Cardiac muscle cell (in vitro differentiated cells and primary cell): ENCODE measurements at places on chromosomes 13 and 19. TPM values are rescaled to one million over a fixed set of nuclear protein-coding genes. Genes with fewer than 3 reads are reported as not detected.

TMEM238 gene
- 1.7 and 4.0 TPM in 2 replicates for polyA plus RNA-seq

ZNF571 gene
- polyA plus RNA-seq: 4.8 and 6.1 TPM in 2 replicates

PRODH2 gene
- polyA plus RNA-seq: not detected in 2 replicates

RNF17 gene
- polyA plus RNA-seq: not detected in 2 replicates

CD22 gene
- polyA plus RNA-seq: 0.50 TPM in 1 of 2 replicates, not detected in the other

REEP6 gene
- 74.7 and 99.8 TPM in 2 replicates for polyA plus RNA-seq

POLR2E gene
- polyA plus RNA-seq: 409 and 487 TPM in 2 replicates

OR7D2 gene
- 1.6 TPM in 1 of 2 replicates, not detected in the other for polyA plus RNA-seq

ACER1 gene
- not detected in 2 replicates for polyA plus RNA-seq

PSG5 gene
- polyA plus RNA-seq: not detected in 2 replicates

ZNF865 gene
- 1.9 and 2.6 TPM in 2 replicates for polyA plus RNA-seq

DNA sequence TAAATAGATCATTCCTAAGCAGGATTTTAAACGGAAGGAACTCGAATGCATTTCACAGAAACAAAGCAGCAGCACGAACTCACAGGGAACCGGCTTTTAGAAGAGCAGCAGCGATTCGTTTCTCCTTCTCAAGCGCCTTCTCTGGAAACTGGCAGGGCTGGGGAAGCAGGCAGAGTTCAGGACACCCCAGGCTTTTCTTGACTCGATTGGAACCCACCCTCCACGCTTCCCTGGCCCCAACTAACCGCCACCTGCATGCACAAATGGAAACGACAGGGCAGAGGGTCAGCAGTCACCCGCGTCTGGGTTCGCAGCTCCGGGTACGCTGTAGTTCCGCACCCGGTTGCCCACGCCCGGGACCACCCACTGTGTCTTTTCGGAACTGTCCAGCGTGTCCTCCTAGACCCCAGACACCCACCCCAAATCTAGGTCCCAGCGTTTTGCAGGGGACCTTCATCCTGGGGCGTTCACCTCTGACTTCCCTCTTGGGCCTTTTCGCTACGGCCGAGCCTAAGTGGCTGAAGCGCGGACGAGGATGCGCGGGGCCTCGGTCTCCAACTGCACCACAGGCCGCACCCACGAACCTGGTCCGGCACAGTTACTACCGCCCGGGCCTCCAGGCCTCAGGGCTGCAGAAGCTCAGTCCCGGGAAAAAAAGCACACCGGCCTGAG lies 500 bp downstream of the ZFP30 start:
- DNase-seq: peak; percentile 62

GRCh38 chr19:48986211-48986610 lies 6.9 kb downstream of the GYS1 start:
- no peak for DNase-seq

GRCh38 chr13:68168448-68168847 lies 938.3 kb upstream of the PCDH9 start:
- DNase-seq: no peak

- no peak for DNase-seq
Observed at GRCh38 chr13:104473936-104474335, 1407.7 kb upstream of the SLC10A2 start.

GRCh38 chr13:74134221-74134776 lies at the start of gene KLF12:
TSS of gene KLF12 (minus strand) at chr13:74134404.
- peak; percentile 96 for DNase-seq

GRCh38 chr13:97600458-97601075 lies 166.6 kb downstream of the RAP2A start:
- DNase-seq: no peak

DNA sequence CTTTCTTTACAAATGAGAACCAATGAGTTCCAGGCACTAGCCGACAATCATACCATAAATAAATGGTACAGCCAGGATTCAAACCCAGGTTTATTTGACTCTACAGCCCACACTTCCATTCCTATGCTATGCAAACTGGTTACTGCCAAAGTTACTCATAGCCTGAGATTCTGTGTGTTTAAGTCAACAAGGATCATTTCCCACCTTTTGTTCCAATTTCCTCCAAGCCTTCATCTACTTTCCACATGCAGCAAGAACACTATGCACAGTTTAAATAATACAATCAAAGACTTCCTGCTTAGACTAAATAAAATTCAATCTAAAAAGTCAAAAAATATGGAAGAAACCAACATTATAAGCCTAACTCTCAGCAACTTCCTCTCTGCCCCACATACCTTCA lies 59.2 kb upstream of the KLF12 start:
- no peak for DNase-seq

GRCh38 chr13:48876289-48876688 lies 99.4 kb upstream of the FNDC3A start:
- no peak for DNase-seq

DNA sequence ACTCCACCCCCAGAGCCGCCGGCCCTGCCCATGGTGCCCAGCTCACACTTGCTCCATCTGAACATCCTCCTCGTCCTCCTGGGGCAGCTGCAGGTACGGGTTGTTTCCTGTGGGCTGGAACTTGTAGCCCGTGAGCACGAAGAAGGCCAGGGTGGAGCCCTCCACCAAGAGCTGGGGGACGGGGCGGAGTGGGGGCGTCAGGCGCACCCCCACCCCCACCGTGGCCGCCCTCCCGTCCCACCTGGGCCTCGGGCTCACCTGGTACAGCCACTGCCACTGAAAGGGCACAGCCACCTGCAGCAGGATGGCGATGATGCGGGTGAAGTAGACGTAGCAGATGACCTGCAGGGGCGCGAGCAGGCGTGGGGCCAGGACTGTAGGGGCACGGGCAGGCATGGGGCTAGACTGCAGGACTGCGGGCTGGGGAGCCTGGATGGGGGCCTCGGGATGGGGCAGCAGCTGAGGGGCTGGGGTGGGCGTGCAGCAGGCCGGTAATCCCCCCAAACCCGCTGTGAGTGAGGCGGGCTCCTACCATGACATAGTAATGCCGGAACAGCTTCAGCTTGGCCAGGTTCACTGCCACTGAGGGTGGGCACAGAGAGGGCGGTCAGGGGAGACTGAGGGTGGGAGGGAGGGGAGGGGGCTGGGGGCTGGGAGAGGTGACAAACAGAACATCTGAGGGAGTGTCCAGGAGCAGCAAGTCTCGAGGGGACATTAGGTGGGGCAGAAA lies 6.3 kb downstream of the GPR108 start:
- no peak for DNase-seq

DNA sequence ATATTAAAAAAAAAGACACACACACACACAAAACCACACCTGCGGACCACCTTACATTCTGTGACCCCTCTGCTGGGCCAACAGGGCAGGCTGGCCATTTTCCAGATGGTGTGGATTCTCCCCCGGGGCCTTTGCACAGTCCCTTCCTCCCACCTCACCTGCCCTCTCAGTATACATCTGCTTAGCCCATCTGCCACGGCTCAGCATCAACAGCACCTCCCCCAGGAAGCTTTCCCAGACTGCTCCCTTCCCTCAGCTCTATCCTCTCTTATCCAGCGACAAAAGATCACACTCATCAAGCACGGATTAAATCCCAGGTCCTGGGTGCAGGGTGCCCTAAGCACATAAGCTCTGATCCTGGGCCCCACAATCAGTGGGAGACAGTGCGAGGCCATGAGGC lies 4.5 kb downstream of the ZNF787 start:
- no peak for DNase-seq

DNA sequence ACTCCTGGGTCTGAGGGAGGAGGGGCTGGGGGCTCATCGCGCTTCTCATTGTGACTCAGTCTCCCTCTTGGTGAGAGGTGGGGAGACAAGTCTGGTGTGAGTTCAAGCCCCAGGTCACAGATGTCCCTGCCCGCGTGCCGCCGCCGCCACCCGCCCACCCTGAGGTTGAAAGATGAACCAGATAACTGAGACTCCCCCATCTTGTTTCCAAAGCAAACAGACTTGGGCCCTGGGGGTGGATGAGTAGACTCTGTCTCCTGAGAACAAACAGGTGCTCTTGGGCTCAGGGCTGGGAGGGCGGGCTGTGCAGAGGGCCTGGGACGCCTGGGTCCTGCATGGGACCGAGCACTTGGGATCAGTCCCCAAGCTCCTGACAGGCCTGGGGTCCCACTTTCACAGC lies 567 bp downstream of the SBK2 start:
- no peak for DNase-seq

DNA sequence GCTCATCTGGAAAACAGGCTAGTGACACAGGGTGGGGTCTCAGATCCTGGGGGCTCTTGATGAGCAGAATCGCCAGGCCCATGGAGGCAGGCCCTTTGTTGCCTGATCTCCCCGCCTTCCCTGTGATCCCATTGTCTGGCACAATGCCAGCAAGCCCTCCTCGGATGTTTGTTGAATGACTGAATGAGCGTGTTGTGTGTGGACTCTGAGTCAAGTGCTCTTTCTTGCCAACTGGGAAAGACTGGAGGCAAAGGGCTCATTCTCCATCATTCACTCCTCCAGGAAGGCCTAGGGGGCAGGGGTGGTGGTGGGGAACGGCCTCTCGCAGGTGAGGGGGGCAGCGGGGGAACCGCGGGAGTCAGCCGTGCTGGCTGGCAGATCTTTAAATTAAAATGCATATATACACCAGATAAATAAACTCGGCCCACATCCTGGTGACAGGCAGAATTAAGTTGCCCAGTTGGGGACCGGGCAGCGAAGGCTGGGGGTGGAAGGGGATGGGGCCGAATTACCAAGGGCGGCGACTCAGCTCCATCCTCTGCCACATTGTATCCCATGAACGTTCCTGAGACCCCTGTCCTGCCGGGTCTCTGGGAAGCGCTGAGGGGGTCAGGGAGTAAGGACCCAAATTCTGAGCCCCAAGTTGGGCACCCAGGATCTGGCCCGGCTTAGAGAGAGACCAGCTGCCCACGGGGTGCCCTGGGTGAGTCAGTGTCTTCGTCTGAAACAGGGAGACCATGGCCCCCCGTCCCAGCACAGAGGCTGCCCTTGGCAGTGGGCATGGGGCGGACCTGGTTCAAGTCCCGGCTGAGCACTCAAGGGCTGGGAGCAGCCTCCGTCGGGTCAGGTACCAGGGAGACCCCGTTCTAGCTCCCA lies 24.5 kb downstream of the EFNA2 start:
- no peak for DNase-seq
